ENCODE measurements at places on chromosomes 6 and 20. TPM values are rescaled to one million over a fixed set of nuclear protein-coding genes. Genes with fewer than 3 reads are reported as not detected.

DNA sequence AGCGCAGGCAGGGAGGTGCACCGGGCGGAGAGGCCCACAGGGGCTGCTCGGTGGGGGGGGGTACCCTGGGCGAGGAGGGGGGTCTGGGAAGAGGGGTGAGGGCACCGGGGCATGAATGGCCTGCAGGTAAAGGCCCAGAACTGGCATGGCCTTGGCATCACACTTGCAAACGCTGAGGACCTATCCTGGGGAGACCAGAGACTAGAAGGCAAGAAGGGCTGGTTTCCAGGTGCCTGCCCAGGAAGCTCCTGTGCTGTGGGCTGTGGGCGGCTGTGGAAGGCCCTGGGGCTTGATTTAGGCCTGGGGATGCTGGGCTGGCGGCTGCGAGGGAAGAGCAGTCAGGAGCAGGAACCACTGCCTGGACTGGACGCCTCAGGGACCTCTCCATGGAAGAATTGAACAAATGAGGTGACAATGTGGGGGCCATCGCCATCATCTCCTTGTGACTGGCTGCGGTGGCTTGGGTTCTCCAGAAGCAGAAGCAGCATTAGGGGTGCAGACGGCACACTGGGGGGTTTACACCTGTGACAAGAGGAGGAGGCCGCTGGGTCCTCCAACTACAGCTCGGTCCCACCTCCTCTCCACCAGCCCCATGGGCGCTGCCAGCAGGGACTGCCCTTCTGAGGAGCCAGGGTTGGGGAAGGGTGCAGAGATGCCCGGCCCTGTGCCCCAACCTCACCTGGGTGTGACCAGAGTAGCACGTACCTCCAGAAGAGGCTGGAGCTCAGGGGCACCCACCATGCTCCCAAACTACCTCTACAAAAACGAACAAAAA, 32.1 kb upstream of the IRF4 start:
- no peak overlapping the region for H3K4me3 ChIP-seq
- peak; percentile 73 for DNase-seq
- no peaks in the 10 kb centered on the region for H3K36me3 ChIP-seq

- H3K4me3 ChIP-seq: no peak overlapping the region
- peak overlapping the region; percentile 77 for H3K27ac ChIP-seq
- no peaks in the 10 kb centered on the region for H3K27me3 ChIP-seq
- no peaks in the 10 kb centered on the region for H3K36me3 ChIP-seq
Observed at GRCh38 chr6:158043008-158043407, 61.3 kb downstream of the SYNJ2 start.

DNA sequence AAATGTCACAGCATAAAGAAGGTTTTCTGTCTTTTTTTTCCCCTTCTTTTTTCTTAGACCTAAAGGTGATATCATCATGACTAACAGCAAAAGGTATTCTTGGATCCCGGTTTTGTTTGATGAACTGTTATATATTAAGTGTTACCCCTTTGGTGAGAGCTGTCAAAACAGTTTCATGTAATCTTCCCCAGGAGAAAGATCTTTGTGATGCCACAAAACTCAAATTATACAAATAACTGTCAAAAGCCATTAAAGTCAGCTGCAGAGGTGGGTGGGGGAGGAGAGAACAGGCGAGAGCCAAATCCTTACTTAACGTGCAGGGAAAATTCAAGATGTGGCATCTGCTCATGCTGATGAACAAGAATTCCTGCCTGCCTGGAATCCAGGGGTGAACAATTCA, 258.2 kb downstream of the BMP7 start:
- H3K27ac ChIP-seq: peak overlapping the region; percentile 57
- DNase-seq: no peak
- no peaks in the 10 kb centered on the region for H3K4me1 ChIP-seq
- H3K36me3 ChIP-seq: no peaks in the 10 kb centered on the region

DNA sequence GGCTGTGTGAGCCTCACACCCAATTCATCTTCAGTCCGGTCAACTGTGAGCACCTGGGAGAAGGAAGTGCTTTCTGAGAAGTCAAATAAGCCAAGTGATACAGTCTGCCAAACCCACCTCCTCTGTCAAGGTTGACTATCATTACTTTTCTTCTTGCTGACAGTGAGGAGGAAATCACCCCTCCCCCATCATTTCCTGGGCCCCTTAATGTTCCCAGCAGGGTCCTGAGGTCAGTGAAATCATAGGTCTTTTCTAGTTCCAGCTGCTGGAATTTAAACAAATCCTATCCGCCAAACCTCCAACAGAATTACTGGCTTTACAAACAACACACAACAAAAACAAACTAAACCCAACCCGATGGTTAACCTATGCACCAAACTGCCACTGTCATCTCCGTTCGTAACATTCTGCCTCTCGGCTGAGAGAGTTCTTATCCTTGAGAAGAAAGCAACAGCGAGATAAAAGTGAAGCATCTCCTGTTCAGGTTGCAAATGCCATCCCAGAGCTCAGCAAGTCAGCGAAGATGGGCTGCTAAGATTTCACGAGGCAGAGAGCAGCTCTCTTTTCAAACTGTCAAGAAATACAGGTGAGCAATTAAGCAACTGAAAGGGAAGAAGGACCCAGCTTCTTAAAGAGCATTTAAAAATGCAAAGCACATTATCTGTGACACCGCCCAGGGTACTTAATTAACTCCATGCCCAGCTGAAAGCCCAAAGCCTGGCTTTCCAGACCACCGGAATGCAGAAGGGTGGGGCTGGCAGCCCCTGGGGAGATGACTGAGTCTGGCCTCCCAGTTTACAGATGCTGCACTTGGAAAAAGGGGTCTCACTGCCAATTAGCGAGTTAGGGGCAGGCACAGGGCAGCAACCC, 24.7 kb downstream of the GFOD1 start:
- no peaks in the 10 kb centered on the region for H3K4me1 ChIP-seq
- H3K4me3 ChIP-seq: no peak overlapping the region
- no peak for DNase-seq

GRCh38 chr6:26215585-26216358, 128.5 kb downstream of the HFE start:
- peak overlapping the region; percentile 88 for H3K27ac ChIP-seq
- no peak for DNase-seq
- no peaks in the 10 kb centered on the region for H3K36me3 ChIP-seq
- no peaks in the 10 kb centered on the region for H3K27me3 ChIP-seq
- H3K4me1 ChIP-seq: peaks cover 20% of the 10 kb centered on the region
- H3K4me3 ChIP-seq: peak overlapping the region; percentile 54

OPRL1 gene
- total RNA-seq: 0.71 TPM

PPP1R3G gene
- total RNA-seq: 1.8 TPM
